ENCODE measurements at places on chromosomes 6 and 20.
A peak's percentile ranks its signal among the peaks of the same experiment; 100 is the strongest.

DNA sequence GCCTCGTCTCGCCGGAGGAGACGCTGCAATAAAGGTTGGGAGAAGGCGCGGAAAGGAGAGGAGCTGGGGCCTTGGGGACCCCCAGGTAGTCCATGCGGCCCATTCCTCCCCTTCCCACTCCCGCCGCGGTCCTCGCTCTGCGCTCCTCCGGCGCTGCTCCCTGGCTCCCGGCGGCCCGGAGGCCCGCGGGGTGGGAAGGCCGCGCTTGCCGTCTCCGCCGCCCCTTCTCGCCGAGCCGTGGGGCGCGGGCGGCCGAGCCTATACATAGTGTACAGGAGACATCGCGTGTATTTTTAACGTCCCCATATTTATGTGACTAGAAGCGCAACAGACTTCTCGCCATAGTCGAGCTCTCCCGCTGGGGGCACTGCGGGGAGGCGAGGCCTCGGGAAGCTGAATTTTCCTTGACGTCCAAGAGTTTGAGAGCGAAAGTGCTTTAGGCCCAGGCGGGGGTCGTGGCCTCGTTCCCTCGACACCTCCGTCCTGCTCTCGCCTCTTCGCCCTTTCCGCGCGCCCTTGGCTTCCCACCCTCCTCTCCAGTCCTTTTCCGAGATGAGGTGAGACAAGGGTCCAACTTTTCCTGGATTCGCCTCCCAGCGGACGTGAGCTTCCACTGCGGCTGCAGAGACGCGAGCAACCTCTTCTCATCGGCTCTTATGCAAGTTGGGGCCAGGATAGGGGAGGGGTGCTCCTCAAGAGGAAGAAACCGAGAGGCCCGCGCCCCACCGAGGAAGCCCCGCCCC is 29.0 kb downstream of the SLC12A5 start:
- no peak for DNase-seq

DNA sequence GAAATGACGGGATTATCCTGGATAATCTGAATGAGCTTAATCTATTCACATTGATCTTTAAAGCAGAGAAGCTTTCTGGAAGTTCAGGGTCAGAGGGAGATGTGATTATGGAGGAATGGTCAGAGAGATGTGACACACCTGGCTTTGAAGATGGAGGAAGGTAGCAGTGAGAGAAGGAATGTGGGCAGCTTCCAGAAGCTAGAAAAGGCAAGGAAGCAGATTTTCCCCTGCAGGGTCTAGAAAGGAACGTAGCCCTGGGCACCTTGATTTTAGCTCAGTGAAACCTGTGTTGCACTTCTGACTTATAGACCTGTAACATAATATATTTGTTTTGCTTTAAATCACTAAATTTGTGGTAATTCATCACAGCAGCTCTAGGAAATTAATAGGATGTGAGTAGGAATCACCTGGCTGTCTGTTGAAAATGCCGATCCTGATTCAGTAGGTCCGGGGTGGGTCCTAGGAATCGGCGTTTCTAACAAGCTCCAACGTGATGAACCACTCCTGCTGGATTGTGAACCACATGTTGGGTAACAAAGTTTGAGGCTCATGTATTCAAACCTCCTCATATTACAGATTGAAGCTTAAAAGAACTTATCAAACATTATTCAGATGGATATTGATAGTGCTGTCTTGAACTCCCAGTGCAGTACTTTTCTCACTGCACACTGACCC is 157.0 kb downstream of the GJA1 start:
- DNase-seq = no peak

DNA sequence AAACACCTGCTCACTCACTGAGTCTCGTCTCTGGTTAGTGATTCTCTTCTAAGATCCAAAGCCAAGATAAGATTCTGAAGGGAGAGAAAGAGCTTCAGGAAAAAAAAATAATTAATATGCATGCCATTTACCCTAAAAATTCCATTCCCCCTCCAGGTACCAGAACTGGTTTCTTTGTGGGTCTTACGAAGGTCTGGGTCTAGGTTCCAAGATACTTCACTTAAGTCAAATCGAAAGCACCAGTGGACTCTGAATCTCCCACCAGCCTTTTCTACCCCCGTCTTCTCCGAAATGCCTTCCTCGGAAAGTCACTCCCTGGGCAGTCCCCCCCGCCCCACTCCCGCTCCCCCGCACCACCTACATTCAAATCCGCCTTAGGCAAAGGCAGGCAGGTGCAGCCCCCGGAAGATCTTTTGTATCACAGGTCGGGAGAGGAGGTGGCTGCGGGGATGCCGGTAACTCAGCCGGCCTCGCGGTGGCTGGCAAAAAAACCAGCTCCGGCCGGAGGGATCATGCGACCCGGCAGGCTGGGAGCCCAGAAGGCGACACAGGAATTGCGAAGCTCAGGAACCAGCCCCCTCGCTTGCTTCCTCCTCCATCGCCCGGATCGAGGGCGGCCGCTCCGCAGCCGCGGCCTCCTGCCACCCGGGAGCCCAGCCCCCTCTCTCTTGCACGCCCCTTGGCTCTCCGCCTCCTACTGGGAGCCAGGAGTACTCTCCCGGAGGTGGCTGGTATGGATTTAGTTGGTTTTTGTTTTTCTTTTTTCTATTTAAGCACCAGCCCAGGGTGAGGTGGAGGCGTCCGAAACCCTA is at the start of gene BCL2L1:
TSS of gene BCL2L1 (minus strand) at position 612 of the 812 bp plus-strand sequence. CDS start 650 bp downstream, outside the sequence.
- DNase-seq = no peak

GRCh38 chr20:13819885-13820645 is 35.2 kb downstream of the NDUFAF5 start:
- peak; percentile 20 for DNase-seq

- no peak for DNase-seq
These were observed 12.0 kb downstream of the CNKSR3 start for GRCh38 chr6:154498340-154498934.

GRCh38 chr6:64439274-64439673 is 803.7 kb downstream of the PHF3 start:
- DNase-seq = no peak

GRCh38 chr6:29926413-29927274 is 15.7 kb upstream of the HLA-A start:
- DNase-seq = no peak

GRCh38 chr6:31547727-31548543 is 527 bp downstream of the NFKBIL1 start:
- no peak for DNase-seq

DNA sequence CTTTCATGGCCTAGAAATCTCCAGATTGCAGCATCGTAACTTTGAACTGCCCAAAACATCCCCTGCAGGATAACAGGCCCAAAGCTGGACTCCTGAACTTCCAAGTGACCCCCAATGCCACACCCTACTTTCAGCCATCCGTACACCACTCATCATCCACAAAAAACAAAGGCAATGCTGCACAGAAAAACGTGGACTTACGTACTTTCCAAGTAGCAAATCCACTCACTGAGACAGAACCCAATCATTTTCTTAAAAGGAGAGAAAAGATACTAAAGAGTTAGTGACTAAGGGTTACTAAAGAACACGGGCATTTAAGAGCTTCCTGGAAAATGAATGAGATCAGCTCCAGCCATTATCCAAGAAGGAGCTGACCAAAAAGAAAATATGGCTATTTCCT is 211.0 kb downstream of the WDR27 start:
- DNase-seq = peak; percentile 40

DNA sequence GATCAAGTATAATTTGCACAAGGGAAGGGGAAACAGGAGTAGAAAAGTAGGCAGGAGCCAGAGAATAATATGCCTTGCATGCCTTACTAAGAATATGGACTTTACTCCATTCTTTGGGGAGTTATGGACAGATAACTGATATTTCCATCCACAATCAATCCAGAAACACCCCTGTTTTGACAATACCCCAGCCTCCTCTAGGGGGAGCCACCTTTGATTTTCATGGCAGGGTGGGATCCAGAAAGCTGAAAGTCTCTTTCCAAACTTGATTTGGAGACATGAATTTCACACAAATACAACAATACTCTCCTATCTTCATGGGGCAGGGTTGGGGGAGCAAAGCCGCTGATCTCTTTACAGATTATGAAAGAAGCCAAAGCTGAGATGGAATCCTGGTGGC is 404.1 kb downstream of the FOXA2 start:
- no peak for DNase-seq

GRCh38 chr6:122202576-122203137 is 196.8 kb upstream of the HSF2 start:
- DNase-seq = no peak

GRCh38 chr20:576156-576555 is 32.6 kb upstream of the CSNK2A1 start:
- no peak for DNase-seq

- no peak for DNase-seq
These were observed 33.9 kb upstream of the TBX18 start for GRCh38 chr6:84798257-84798656.

DNA sequence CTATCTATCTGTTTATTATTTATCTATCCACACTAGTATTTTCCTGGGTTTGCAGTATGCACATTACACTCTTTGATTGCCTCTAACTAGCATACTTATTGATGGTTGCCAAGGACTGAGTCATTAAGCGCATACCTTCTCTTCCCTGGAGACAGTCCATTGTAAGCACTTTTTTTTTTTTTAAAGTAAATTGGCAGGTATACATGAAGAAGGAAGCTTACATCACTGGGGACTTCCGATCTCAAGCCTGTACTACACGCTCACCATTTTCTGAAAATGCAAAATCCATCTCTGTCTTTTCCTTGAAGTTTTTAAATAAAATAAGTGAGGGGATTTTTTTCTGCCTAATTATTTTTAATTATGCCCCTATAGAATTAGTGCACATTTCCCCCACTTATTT is 63.5 kb downstream of the HMGN3 start:
- DNase-seq = no peak

DNA sequence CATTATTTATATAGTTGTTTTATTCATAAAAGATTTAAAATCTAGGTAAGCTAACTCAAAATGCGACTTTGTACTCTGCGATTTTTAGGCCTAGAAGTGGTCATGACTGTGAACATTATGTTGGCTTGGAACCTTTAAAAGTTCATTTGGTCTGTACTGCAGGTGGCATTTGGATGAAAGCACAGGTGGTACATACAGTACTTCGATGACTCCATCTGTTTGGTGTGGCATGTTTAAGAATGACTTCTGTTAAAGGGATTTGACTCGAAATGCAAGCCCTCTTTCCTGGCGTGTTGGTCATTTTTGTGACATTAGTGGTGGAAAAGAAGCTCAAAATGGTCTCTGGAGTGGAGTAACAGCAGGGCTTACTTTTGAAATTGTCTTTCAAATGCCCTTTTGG is 118.1 kb downstream of the UST start:
- no peak for DNase-seq

- DNase-seq = no peak
These were observed 5.6 kb downstream of the FBXO9 start for GRCh38 chr6:53070806-53071205.

DNA sequence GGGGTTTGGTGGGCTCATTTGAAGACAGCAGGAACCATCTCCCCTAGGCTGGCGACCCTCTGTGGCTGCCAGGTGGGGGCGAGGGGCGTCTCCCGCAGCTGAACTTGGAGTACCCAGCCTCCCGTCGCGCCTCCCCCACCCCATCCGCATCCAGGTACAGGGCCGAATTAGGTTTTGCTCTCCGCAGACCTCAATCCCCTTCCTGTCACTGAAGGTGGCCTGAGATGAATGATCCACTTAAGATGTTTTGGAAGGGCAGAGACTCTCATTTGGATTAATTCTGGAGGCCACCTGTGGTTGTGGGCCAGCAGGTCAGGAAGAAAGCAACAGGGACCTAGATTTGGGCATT is 493 bp downstream of the CD83 start:
- no peak for DNase-seq

DNA sequence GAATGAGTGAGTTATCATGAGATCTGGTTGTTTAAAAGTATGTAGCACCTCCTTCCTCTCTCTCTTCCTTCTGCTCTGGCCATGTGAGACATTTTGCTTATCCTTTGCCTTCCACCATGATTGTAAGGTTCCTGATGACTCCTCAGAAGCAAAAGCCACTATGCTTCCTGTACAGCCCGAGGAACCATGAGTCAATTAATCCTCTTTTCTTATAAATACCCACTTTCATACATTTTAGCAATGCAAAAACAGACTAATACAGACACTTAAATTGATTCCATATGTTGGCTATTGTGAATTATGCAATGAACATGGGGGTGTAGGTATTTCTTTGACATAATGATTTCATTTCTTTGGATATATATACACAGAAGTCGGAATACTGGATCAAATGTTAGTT is 792.8 kb upstream of the EYS start:
- no peak for DNase-seq

DNA sequence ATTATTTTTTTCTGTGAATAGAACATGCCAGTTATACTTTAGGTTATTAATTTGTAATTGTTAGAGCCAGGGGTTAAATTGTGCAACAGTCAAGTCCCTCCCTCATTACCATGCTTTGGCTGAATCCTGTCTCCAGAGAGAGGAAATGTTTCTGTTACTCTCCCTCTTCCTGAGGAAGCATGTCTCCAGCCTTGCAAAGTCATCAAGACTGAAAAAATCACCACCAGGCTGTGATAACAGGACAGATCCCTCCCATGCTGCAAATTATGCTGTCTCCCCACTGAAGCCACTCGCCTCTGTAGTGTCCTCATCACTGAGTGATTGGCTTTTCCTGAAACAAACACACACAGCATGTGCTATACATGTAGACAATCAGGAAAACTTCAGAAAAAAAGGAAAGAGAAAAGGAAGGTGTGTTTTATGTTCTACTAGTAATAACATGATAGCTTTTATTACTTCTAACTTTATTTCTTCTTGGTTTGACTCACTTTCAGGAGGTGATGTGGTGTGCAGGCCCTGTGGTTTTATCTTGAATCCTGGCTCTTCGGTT is 290.0 kb upstream of the JAG1 start:
- DNase-seq = no peak

- DNase-seq = no peak
These were observed 622.8 kb upstream of the NRSN1 start for GRCh38 chr6:23503173-23503572.

DNA sequence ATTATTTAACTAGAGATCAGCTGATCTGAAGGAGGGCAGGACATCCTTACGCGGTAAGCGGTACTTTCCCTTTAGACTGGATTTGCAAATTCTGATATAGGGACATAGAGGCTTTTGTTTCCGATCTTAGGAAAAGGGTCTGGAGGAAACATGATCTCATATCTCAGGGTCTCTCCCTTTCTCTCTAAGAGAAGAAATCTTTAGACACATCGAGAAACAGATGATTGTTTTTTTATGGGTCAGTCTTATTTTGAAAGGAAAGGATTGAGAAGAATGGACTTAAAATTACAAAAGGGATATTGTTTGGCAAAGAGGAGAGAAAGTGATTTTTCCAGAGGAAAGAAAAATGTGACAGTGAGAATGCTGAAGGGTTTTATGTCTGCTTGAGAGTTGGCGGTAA is 83.9 kb upstream of the OGFRL1 start:
- DNase-seq = no peak

DNA sequence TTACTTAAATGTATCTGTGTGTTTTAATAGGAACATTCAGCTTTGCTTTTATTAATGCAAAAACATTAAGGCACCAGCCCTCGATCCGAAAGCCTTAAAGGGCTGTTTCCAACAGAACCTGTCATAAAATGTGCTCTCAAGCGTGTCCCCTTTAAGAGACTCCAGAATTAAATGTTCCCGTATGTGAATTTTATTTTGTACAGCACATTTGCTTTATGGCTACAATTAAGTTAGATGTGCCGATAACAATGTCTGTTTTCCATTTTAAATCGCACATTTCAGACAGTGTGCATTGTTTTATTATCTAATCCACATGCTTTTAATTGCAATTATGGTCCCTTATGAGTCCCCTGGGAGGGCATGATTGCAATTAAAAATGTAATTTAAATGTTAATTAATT is 198.9 kb downstream of the TSHZ2 start:
- no peak for DNase-seq

Measured in AG09309 (cell line).